ENCODE measurements at places on chromosomes 3 and 15. TPM values are rescaled to one million over a fixed set of nuclear protein-coding genes. Genes with fewer than 3 reads are reported as not detected.

The TRPM1 gene
- not detected for total RNA-seq

The CCDC54 gene
- not detected for total RNA-seq

The TMEM158 gene
- total RNA-seq = 4.9 TPM

The FOXB1 gene
- 0.06 TPM for total RNA-seq

The NPHP3 gene
- 18.4 TPM for total RNA-seq

The ELL3 gene
- total RNA-seq = 1.2 TPM

The TLR9 gene
- total RNA-seq = not detected

The EXD1 gene
- total RNA-seq = not detected
